Heart left ventricle (tissue), 16 donors: ENCODE measurements at places on chromosomes 2 and 18. TPM values are rescaled to one million over a fixed set of nuclear protein-coding genes. Genes with fewer than 3 reads are reported as not detected.

KHK gene
- total RNA-seq: 2.8 TPM

GRCh38 chr2:235165631-235166030, 213.8 kb downstream of the SH3BP4 start:
- DNase-seq: no peak

MC2R gene
- not detected for total RNA-seq

LGALSL gene
- total RNA-seq: 9.6 TPM

C2orf66 gene
- total RNA-seq: not detected
